ENCODE measurements at places on chromosomes 2 and 18. TPM values are rescaled to one million over a fixed set of nuclear protein-coding genes. Genes with fewer than 3 reads are reported as not detected.

KLHL41 gene
- 0.72 TPM for total RNA-seq

ABCB11 gene
- total RNA-seq = 0.13 TPM

ASB1 gene
- total RNA-seq = 45.4 TPM

TYMS gene
- total RNA-seq = 22.9 TPM

ABHD1 gene
- total RNA-seq = 0.20 TPM

TMEM198 gene
- 1.3 TPM for total RNA-seq

KDM3A gene
- 36.9 TPM for total RNA-seq

INHBB gene
- total RNA-seq = 0.52 TPM

ARHGEF4 gene
- 4.7 TPM for total RNA-seq

ANO7 gene
- 1.0 TPM for total RNA-seq

CRYGC gene
- not detected for total RNA-seq

LYG2 gene
- not detected for total RNA-seq

RBM44 gene
- total RNA-seq = 0.33 TPM

CFAP53 gene
- total RNA-seq = 0.46 TPM

COL4A3 gene
- 3.5 TPM for total RNA-seq

CXCR1 gene
- not detected for total RNA-seq

MYO7B gene
- total RNA-seq = 0.13 TPM

PDE1A gene
- total RNA-seq = 9.7 TPM

CCL20 gene
- not detected for total RNA-seq

CYP27C1 gene
- total RNA-seq = under 0.01 TPM

CDCA7 gene
- total RNA-seq = 0.83 TPM

DSC1 gene
- total RNA-seq = not detected

PRKAG3 gene
- total RNA-seq = 0.52 TPM

REG3G gene
- total RNA-seq = not detected

CRYGD gene
- not detected for total RNA-seq

MOCOS gene
- 5.6 TPM for total RNA-seq
